D721Med (cell line): ENCODE measurements at places on chromosomes 5 and 9.

DNA sequence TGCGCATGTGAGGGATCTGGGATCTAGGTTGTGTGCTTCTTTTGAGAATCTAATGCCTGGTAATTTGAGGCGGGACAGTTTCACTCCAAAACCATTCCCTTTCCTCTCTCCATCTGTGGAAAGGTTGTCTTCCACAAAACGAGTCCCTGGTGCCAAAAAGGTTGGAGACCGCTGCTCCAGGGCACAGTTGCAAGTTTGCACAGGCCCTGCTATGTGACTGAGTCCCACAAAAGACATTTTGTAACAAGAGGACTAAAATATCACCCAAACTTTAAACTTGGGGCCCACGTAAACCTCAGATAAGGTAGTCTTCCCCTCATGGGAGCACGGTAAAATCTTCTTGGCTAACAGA lies 5.8 kb upstream of the ZNF367 start:
- no peak for DNase-seq

- no peak for DNase-seq
Measured at GRCh38 chr5:32508806-32509805, 64.6 kb upstream of the ZFR start.

- DNase-seq, result no peak
Measured at GRCh38 chr5:124604419-124604818, 142.0 kb downstream of the ZNF608 start.

DNA sequence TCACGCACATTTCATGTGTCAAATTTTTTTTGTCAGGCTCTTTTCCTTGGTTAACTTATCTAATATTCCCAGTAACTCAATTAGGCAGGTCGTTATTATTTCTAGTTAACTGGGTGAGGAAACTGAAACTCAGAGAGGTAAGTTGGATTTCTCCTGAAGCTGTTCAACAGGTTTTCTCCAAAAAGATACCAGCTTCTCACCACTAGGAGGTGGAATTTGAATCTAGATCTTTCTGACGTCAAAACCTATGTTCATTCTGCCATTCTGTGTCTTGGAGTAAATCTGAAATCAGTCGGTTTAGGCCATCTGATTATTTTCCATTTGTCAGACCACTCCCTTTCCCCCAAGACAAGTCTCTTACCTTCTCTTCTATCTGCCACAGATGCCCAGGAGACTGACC lies 572.9 kb downstream of the ACTL7B start:
- DNase-seq, result no peak

DNA sequence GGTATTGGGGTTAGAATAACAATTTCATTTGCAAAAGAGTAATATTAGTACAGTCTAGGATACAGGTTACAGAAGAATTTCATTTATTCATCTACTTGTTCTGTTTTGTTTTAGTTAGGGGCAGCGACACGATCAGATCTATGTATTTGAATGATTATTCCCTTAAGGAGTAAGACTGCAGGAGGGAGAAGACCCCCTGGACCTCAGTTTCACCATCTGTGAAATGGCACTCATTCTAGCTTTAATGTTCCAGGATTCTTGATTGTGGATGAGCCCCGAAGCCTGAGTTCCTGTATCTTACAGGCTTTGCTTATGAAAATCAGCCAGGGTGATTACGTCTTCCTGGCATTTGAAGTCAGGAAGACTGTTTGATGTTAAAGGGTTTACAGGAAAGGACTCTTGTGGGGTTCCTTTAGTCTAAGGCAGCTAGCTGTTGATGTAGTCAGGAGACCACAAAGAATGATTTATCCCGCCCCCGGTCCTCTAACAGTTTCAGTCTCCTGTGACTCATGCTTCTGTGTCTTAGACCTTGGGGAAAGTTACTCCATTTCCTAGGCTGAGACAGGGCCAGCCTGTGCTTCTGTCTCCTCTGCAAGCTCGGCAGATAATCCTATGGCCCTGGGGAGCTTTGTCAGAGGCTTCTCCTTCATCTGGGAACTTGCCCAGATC lies 11.5 kb downstream of the SMIM3 start:
- DNase-seq, result no peak

DNA sequence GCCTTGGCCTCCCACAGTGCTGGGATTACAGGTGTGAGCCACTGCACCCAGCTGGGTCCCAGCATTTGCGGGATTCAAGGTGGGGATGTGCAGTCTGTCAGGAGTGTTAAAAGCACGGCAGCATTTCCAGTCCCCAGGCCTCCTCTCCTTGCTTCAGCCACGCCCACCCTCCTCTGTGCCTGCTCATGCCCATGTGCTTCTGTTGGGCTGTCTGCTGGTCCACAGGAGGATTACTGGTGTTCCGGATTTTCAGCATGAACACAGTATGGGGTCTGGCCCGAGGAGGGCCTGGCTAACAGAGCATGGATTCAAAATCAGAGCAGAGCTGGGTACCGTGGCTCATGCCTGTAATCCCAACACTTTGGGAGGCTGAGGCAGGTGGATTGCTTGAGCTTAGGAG lies 5.5 kb downstream of the ARRDC1 start:
- no peak for DNase-seq

DNA sequence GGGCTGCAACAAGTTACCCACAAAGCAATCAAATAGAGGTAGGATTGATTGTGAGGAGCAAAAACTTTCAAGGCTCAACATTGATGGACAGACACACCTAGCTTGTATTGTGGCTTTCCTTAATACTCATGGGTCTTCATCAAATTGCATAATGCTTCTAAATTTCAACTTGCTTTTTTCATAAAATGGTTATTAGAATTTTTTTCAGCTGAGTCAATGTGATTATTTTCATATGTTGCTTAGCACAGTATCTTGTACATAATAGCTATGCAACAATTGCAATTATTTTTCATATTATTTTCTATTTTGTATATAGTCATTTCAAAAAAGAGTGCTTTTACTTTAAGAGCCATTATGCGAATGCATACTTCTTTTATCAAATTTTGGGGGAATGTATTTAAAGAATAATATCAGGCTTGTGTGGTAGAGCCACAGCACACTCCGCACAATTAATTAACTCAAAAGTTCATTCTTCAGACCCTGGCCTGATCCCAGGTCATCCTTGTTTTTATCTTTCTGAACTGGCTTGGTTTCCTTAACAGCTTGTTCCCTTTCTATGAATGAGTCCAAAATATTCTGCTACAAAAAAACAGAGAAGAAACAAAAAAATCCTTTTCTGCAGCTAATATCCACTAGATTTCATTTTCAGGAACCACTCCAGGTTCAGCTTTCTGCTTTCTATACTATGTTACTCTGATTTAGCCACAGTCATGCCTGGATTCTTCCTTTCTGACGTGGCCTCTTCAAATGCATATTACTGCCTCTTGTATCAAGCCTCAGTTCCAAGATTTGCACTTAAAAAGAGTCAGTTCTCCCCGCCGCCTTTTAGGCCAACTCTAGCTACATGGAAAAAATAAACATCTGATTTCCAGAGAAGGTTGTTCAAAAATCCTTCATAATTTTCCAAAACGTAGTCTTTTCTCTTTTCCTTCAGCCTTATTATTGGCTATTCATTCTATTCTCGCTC lies 45.3 kb upstream of the CDH9 start:
- DNase-seq, result no peak

DNA sequence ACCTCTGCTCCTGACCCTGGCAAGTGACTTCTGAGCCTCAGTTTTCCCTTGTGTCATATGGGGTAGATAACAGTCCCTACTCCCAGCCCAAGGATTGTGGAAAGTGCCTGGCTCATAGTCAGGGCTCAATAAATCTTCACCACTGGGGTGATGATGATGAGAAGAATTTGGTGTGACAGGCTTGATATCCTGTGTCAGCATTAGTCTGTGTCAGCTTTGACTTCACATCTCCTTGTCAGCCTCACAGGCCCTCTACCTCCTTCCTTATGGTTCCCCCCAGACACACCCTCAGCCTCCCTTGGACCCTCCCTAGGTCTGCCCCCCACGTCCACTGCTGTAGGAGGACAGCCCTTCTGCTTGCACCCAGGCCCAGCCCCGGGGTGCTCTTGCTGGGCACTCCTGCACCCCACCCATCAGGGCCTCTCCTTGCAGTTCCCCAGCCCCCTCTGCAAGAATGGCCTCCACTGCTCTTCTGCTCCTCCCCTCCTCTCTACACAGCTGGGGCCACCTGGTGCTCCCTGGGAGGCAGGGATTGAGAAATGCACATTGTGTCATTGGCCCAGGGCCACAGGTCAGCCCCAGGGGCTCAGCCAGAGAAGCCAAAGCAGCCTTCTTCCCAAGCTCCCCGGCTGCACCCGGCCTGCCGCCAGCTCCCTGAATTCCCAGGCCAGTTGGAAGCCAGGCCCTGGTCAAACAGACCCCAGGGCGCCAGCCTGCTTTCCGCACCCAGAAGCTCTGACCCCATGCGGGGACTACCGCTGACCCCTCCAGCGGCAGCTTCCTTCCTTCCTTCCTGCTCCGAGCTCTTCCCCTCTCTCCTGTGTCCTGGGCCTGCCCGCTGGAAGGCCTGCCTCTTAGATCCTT lies 7.7 kb downstream of the FGFR4 start:
- DNase-seq, result no peak

DNA sequence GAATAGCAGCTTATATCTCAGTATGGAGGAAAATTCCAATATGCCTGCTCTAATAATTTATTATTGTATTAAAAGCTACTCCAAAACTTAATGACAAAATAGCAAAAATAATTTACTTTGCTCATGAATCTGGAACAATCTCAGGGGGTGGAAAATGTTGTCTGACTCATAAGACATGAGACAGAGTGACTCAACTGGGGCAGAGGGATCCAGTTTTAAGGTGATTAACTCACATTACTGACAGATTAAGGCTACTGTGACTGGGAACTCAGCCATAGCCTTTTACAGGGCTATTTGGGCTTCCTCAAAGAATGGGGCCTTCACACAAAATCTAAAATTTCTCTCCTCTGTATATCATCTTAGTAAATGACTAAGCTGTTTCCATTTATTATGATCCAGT lies 1172.9 kb downstream of the CDH12 start:
- DNase-seq, result no peak

- no peak for DNase-seq
Measured at GRCh38 chr9:114864471-114864870, 58.6 kb upstream of the TNFSF15 start.

DNA sequence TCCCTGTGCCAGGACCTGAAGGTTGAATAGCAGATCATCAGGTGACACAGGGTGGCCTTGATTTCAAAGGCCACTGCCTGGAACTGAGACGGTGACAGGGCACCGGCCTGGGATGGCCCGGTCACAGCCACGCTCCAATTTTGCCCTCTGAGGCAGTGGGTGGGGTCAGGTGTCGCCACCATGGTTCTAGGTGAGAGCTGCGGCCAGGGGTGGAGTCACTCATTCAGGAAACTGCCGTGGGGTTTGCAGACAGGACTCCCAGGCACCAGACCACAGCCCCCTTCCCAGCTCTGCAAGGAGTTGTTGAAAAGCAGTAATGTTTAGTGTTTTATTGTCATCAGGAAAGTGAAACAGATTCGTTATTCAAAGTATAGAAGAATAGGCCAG lies 17.3 kb upstream of the RNU6ATAC start:
- DNase-seq, result no peak

DNA sequence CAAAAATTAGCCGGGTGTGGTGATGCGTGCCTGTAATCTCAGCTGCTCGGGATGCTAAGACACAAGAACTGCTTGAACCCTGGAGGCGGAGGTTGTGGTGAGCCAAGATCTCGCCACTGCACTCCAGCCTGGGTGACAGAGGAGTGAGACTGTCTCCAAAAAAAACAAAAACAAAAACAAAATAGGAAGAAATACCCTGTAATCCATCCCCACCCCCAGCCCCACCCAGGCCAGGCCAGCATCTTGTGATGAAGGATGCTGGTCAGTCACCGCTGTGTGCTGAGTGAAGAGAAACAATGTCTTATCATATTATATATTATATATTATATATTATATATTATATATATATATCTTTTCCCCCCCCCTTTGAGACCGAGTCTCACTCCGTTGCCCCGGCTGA lies 15.4 kb upstream of the CCIN start:
- DNase-seq, result no peak

DNA sequence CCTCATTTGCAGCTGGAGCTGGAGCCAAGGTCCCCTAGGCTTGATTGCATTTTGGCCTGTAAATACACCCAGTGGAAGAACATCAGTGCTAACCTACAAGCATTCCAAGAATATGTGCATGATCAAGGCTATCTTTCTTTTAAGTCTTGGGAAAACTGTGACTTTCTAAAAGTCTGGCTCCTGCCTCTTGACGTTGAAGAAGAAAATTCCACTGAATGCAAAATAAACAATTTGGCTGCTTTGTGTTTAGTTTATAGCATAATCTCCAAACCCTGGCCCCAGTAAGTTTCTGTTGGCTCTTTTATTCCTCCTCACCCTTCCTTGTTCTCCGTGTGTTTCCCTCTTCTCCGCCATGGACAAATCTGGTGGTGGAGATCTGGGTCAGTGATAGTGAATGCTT lies 109.3 kb upstream of the TLE1 start:
- no peak for DNase-seq

- DNase-seq, result no peak
Measured at GRCh38 chr9:26310294-26310693, 582.3 kb downstream of the CAAP1 start.

GRCh38 chr5:175434800-175435199 lies 9.2 kb downstream of the DRD1 start:
- DNase-seq, result no peak

DNA sequence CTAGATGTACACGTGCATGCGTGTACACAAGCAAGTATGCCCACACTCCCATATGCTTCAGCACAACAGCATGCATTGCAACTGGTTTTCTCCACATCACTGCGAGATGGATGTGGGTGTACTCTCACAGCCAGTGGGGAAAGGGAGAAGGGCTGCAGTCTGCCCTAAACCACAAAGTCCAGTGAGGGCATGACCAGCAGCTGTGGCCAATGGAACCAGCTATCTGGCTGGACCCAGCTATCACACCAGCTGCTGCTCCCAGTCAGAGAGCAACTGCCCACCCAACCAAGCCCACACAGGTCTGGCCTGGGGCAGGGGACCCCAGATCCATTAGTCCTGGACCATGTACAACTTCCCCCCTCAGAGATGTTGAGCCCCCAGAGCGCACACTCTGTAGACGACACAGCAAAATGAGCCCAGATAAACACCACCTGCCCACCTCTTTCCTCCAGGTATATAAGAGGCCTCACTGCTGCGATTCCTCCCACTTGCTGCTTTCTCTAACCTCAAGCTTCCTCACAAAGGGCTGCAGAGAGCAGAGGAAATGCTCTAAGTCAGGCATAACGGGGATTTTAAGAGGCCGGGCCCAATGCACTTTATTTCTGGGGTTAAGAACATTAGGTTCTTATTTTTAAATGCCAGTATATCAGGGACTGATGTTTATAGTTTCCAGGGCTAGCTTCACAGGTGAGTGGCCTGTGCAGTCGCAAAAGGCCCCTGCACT lies 39.0 kb downstream of the SHB start:
- DNase-seq, result no peak

- DNase-seq, result no peak
Measured at GRCh38 chr9:115651461-115651860, 502.1 kb upstream of the PAPPA start.

DNA sequence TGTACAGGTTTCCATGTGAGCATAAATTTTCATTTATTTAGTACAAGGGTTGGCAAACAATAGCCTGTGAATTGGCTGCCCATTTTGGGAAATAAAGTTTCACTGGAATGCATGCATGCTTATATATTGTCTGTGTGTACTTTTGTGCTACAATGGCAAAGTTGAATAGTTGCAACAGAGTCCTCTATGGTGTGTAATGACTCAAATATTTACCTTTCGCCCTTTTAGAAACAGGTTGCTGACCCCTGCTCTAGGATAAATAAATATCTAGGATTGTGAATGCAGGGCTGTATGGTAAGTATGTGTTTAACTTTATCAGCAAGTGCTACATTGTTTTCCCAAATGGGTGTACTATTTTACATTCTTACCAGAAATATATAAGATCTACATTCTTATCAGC lies 47.2 kb downstream of the XRCC4 start:
- no peak for DNase-seq
